NCI-H460 (cell line): ENCODE measurements at places on chromosomes 5 and 9.

- no peak for DNase-seq
Observed at GRCh38 chr9:119544492-119544891, 175.3 kb upstream of the BRINP1 start.

DNA sequence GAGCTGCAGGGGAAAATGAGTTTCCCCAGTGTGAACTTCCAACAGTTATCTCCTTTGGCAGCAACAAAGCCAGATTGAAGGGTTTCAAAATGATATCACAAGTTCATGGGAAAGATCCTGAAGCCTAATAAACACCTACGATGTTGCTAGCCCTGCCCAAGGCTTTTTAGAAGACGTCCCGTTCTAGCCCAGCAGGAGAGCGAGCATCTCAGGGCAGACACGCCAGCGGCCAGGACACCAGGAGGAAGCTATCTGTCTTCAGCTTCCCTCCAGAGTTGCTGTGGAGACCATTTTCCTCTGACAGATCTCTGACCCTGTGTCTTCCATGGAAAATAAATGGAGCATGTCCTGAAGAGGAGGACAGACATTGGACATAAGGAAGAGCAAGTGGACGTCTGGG is 98.4 kb downstream of the FBXO38 start:
- no peak for DNase-seq

GRCh38 chr9:80326105-80326504 is 754.3 kb downstream of the TLE4 start:
- DNase-seq, result no peak

DNA sequence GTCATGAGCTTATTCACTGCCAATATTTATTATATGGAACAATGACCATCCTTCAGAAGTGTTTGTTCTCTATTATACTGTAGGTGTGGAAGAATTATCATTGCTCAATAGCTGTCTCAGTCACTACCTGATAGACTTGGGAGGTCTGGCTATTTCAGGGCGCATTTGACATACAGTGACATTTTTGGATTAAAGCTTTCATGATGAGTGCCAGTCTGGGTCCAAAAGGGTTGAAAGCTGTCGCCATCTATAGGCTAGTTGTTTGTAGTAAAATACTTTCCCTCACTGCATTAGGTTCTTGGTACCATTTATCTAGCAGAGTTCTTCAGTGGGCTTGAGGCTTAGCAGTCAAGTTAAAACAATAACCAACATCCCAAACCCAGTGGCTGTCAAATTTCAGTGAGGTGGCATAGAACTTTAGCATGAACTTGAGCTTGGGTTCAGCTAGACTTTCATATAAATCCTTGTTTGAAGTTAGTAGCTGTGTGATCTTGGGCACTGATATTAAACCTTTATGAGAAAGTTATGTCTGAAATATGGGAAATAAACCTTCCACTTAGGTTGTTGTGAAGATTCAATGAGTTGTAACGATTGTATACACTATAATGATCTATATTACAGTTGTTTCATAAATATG is 110.5 kb upstream of the CDKN2B start:
- no peak for DNase-seq

DNA sequence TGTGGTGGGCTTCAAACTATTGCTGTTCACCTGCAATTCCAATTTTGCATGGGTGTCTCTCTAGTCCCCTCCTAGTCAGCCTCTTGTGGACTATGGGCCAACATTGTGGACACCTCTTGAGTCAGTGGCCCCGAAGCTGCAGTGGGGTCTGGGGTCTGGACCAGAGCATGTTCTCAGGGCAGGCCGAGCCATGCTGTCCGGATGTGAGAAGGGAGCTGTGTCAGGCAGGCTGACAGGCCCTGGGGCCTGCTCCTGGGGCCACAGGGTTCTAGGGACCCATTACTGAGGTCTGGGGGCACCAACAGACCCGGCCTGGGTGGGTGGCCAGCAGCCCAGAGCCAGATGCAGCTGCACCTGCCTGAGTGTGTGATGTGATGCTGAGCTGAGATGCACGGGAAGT is 16.5 kb upstream of the IRX4 start:
- DNase-seq, result no peak

DNA sequence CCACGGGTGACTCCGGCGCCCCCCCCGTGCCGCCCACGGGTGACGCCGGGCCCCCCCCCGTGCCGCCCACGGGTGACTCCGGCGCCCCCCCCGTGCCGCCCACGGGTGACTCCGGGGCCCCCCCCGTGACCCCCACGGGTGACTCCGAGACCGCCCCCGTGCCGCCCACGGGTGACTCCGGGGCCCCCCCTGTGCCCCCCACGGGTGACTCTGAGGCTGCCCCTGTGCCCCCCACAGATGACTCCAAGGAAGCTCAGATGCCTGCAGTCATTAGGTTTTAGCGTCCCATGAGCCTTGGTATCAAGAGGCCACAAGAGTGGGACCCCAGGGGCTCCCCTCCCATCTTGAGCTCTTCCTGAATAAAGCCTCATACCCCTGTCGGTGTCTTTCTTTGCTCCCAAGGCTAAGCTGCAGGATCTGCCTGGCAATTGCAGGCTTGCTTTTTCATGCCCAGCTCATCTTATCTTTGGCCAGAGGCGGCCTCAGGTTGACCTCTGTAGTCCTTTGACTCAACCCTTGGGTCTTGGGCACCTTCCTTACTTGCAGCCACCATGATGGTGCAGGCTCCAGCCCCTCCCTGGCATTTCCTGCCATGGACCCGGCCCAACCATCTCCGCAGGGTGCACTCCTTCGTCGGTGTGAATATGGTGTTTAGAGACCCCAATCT is 9.8 kb downstream of the CEL start:
- DNase-seq, result no peak

DNA sequence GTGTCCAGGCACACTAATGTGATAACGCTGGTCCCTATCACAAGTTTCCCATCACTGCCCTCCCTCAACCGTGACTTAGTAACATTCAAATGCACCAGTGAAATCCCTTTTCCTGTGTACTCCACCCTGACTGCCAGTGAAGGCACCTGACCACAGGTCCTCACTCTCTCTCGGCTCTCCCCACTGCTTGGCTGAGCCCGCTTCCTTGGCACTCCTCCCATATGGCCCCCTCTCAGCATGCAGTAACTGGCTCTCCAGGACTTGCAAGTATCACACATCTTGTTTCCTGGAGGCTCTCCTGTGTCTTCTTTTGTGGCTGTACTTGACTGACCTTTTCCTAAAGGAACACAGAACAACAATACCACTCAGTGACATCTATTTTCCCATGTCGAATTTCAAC is 292.0 kb upstream of the ZNF608 start:
- no peak for DNase-seq

DNA sequence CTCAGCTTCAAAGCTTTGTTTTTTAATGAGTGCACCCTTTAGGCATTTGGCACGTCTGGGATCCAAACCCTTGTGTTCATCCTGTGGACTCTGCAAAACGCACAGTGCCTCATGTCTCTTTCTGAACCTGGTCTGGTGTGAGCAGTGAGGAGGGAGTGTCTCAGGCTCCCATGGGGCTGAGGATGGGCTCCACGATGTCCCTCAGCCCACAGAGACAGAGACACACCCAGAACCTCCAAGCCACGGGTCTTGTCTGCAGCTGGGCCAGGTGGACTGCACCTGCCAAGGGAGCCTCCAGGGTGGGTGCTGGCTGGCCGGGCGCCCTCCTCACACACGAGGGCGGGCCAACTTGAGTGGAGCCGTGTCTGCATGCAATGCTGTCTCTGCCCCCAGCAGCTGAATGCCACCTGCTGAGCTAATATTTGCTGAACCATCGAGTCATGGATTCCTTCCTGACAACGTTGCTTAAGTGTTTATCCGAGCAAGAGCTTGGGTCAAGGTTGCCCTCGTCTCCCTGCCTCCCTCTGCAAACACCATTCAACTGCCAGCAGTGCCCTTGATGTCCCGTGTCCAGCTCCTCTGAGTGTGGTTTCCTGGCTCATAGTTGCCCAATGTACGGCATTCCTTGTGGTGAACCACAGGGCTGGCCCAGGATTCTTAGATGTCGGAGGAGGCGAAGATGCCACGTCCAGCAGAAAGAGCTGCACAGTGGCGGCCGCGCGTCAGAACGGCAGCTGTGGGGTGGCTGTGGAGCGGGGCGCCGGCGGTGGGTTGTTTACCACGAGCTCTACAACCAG is 31.4 kb upstream of the LPCAT1 start:
- DNase-seq, result no peak

- no peak for DNase-seq
Observed at GRCh38 chr5:169013208-169013728, 287.7 kb downstream of the SLIT3 start.

DNA sequence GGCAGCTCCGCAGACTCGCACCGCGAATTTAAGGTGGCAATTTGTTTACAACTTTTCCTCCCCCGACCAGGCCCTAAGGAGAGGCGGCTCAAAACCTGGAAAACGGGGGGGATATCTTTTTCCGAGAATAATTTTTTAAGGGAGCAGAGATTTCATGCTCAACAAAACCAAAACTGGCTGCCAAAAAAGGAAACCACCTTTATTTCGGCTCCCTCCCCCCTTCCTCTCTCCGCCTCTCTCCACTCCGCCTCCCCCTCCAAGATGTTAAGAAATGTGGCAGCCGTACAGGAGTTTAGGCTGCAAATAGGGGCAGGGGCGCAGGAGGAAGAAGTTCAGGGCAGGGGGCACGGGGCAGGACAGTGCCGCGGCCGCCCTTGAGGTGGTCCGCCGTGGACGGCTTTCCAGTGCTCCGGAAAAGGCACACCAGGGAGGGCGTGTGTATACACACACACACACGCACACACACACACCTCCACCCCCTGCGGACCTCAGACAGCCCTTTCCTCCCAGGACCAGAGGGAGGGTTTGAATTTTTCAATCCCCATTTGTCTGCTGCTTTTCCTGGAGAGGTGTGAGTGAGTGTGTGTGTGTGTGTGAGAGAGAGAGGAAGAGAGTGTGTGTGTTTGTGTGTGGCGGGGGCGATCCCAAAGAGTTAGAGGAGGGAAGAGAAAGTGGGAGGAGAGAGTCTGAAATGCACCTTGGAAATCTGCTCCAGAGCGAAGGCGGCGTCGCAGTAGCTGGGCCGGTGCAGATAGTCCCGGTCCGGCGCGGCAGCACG is 9.1 kb downstream of the PTCH1 start:
- peak; percentile 43 for DNase-seq

GRCh38 chr9:25602400-25603044 is 75.7 kb downstream of the TUSC1 start:
- no peak for DNase-seq

GRCh38 chr5:4424895-4425294 is 715.2 kb upstream of the ADAMTS16 start:
- DNase-seq, result no peak

DNA sequence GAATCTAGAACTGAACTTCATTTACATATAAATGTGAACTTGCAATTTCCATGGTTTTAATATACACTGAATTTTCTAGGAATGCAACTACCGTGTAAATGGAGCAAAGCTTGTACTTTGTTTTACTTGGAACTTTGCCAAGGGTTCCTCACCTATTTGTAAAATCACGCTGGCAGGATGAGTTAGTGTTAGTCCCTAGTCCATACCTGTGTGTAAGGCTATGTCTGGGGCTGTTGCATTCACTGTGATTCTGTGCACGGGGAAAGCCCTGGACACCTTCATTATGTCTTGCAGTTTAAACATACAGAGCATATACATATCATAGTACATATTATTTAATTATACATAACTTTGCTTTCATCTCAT is 119.9 kb downstream of the PAX5 start:
- DNase-seq, result no peak

- no peak for DNase-seq
Observed at GRCh38 chr5:76685704-76686103, 30.2 kb upstream of the F2R start.
